ENCODE measurements at places on chromosomes 7 and 10.

GRCh38 chr10:103431902-103432301 is 20.3 kb downstream of the CALHM2 start:
- DNase-seq, result no peak

DNA sequence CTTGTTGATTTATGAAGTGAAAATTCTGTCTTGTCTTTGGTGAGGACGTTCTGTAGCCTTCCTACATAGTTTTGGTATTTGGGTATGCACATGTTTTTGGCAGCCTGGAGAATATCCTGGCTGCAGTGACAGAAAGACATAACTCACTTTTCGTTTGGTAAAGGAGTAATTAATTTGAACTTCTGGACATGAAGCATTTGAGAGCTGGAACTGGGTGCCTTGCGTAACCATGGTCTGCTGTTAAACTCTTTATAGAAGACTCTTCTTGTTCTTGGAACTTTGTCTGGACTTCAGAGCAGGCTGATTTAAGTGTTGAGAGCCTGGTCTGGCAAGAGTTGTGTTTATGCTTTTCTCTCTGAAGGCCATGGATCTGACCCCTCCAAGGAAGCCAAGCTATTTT is 231.3 kb downstream of the LRMDA start:
- DNase-seq, result no peak

DNA sequence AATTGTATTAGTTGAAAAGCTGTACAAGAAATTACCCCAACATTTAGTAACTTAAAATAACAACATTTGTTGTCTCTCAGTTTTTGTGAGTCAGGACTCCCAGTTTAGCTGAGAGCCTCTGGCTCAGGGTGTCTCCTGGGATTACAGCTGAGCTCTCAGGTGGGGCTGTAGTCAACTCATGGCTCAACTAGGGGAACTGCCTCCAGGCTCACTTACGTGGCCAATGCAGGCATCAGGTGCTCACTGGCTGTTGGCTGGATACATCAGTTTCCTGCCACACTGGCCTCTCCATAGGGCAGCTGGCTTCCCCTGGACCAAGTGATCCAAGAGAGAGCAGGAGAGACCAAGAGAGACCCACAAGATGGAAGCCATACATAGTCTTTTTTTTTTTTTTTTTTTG is 17.5 kb downstream of the CCNY start:
- no peak for DNase-seq

- no peak for DNase-seq
Observed at GRCh38 chr10:80829151-80829550, 291.4 kb downstream of the SH2D4B start.

DNA sequence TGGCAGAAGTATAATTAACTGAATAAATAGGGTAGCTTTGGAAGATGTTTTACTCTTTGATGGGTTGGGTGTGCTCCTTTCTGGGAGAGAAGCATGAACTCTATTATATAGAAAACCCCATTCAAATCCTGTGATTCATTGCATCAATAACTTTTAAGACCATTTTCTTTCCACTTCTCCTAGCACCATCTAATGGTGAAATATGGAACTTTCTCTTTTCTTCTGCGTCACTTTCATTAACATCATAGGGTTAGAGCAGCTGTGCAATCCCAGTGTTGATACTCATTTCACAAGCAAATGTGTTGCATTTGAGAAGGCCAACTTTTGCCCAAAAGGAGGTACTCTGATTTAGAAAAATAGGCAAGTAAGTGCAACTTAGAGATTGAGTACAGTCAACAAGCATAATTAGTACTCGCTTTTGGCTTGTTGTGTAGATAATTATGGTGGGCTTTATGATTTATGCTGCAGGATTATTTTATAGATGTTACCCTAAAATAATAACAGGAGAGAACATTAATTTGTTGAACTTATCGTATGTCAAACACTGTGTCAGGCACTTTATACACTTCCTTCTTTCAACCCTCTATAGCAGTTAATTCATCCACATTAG is 92.9 kb downstream of the CPED1 start:
- DNase-seq, result peak; percentile 64
